A172 (cell line): ENCODE measurements at places on chromosomes 3 and 15. TPM values are rescaled to one million over a fixed set of nuclear protein-coding genes. Genes with fewer than 3 reads are reported as not detected.

GCHFR gene
- 1.6 TPM in 1 of 2 replicates, not detected in the other for total RNA-seq

PIK3R4 gene
- total RNA-seq: 26.6 and 38.4 TPM in 2 replicates

DZIP1L gene
- total RNA-seq: 10.7 and 14.4 TPM in 2 replicates

RYR3 gene
- total RNA-seq: not detected in 2 replicates

ZNF662 gene
- not detected in 2 replicates for total RNA-seq

CRYBG3 gene
- 9.2 and 11.7 TPM in 2 replicates for total RNA-seq

GADL1 gene
- total RNA-seq: 0.02 TPM in 1 of 2 replicates, not detected in the other

GOLGA8A gene
- total RNA-seq: 6.7 and 8.1 TPM in 2 replicates

TGM4 gene
- total RNA-seq: 0.10 and 0.65 TPM in 2 replicates

CHRM5 gene
- total RNA-seq: 0.02 TPM in 1 of 2 replicates, not detected in the other

LIPH gene
- 0.52 and 0.86 TPM in 2 replicates for total RNA-seq

PRR20G gene
- total RNA-seq: not detected in 2 replicates

PDZRN3 gene
- total RNA-seq: not detected in 2 replicates

SYNPR gene
- not detected in 2 replicates for total RNA-seq

TAGLN3 gene
- not detected in 2 replicates for total RNA-seq

SST gene
- total RNA-seq: not detected in 2 replicates

ATP13A5 gene
- not detected in 2 replicates for total RNA-seq

DCBLD2 gene
- 808 and 1,036 TPM in 2 replicates for total RNA-seq

UBA7 gene
- total RNA-seq: 13.1 and 19.7 TPM in 2 replicates

COL6A5 gene
- total RNA-seq: under 0.01 TPM in 2 replicates

GLDN gene
- 0.57 TPM in 1 of 2 replicates, not detected in the other for total RNA-seq

FOXL2 gene
- 1.2 and 1.9 TPM in 2 replicates for total RNA-seq

CIB2 gene
- total RNA-seq: 10.7 and 14.4 TPM in 2 replicates

CORO2B gene
- 0.43 and 1.2 TPM in 2 replicates for total RNA-seq

ESYT3 gene
- 0.16 and 0.46 TPM in 2 replicates for total RNA-seq

BCHE gene
- total RNA-seq: 31.1 and 40.3 TPM in 2 replicates

FSIP1 gene
- total RNA-seq: 0.41 and 0.86 TPM in 2 replicates

ZNF80 gene
- not detected in 2 replicates for total RNA-seq

REC114 gene
- total RNA-seq: not detected in 2 replicates

FAM107A gene
- total RNA-seq: not detected in 2 replicates

ASB14 gene
- not detected in 2 replicates for total RNA-seq

GREM1 gene
- not detected in 2 replicates for total RNA-seq

RAD54L2 gene
- 9.1 and 10.8 TPM in 2 replicates for total RNA-seq

RBP2 gene
- not detected in 2 replicates for total RNA-seq

HTR3E gene
- total RNA-seq: not detected in 2 replicates

CD80 gene
- not detected in 2 replicates for total RNA-seq

VEPH1 gene
- total RNA-seq: 17.1 and 25.0 TPM in 2 replicates

SERINC4 gene
- total RNA-seq: not detected in 2 replicates

SOX2 gene
- 3.4 and 4.3 TPM in 2 replicates for total RNA-seq

CAMK2N2 gene
- total RNA-seq: 1.6 and 1.8 TPM in 2 replicates

STRIT1 gene
- not detected in 2 replicates for total RNA-seq

NANOGP8 gene
- not detected in 2 replicates for total RNA-seq

OR5K2 gene
- not detected in 2 replicates for total RNA-seq

BFSP2 gene
- total RNA-seq: not detected in 2 replicates

TMEM108 gene
- not detected in 2 replicates for total RNA-seq

TMEM202 gene
- not detected in 2 replicates for total RNA-seq

PLSCR5 gene
- total RNA-seq: not detected in 2 replicates

FSD2 gene
- total RNA-seq: not detected in 2 replicates

SLC28A2 gene
- total RNA-seq: not detected in 2 replicates
